Suprapubic skin (tissue), 4 donors: ENCODE measurements at places on chromosomes 5 and 9. TPM values are rescaled to one million over a fixed set of nuclear protein-coding genes. Genes with fewer than 3 reads are reported as not detected.

DNA sequence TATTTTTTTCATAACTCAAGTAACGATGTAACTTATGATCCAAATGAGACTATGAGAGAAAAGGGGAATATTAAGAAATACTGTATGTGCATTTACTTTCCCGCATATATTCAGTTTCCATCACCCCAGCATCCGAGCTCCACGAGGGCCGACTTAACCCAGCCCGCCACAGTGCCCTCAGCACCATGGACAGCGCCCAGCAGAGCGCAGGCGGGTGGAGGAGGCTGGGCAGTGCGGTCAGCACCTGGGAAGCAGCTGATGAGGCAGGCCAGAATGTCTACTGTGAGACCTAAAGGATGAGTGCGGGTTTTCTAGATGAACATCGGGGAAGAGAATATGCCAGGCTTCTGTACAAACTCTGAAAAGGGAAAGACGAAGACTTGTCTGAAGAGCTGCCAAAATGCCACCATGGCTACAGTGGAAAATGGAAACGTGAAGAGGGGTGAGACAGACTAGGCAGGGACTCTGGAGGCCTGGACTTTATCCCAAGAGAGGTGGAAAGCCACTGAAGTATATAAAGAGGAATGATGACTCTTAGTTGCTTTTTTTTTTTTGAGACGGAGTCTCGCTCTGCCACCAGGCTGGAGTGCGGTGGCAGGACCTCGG lies 34.5 kb upstream of the MED27 start:
- DNase-seq: no peak
- H3K4me1 ChIP-seq: no peaks in the 10 kb centered on the region
- no peaks in the 10 kb centered on the region for H3K36me3 ChIP-seq
- no peak overlapping the region for H3K4me3 ChIP-seq

- no peak overlapping the region for H3K4me3 ChIP-seq
- H3K27ac ChIP-seq: no peak overlapping the region
- no peaks in the 10 kb centered on the region for H3K36me3 ChIP-seq
- H3K4me1 ChIP-seq: peaks cover 30% of the 10 kb centered on the region
- no peak for DNase-seq
- no peaks in the 10 kb centered on the region for H3K27me3 ChIP-seq
Measured at GRCh38 chr9:108101410-108101809, 611.8 kb upstream of the KLF4 start.

GRCh38 chr5:161420521-161420920 lies 126.0 kb downstream of the GABRB2 start:
- no peaks in the 10 kb centered on the region for H3K36me3 ChIP-seq
- H3K27me3 ChIP-seq: no peaks in the 10 kb centered on the region
- DNase-seq: no peak
- H3K4me3 ChIP-seq: no peak overlapping the region

The FGD3 gene
- total RNA-seq: 9.2 TPM

The TXNDC8 gene
- total RNA-seq: not detected

The SLC36A2 gene
- total RNA-seq: not detected

The CDH6 gene
- 0.36 TPM for total RNA-seq

The STOML2 gene
- 94.7 TPM for total RNA-seq

The RIGI gene
- total RNA-seq: 9.3 TPM

The POU5F2 gene
- 1.4 TPM for total RNA-seq

The KCNN2 gene
- 0.62 TPM for total RNA-seq

The BTNL9 gene
- total RNA-seq: 13.4 TPM
